ENCODE measurements at places on chromosomes 6 and 20. TPM values are rescaled to one million over a fixed set of nuclear protein-coding genes. Genes with fewer than 3 reads are reported as not detected.

SLC18B1 gene
- 17.1 TPM for total RNA-seq

DNA sequence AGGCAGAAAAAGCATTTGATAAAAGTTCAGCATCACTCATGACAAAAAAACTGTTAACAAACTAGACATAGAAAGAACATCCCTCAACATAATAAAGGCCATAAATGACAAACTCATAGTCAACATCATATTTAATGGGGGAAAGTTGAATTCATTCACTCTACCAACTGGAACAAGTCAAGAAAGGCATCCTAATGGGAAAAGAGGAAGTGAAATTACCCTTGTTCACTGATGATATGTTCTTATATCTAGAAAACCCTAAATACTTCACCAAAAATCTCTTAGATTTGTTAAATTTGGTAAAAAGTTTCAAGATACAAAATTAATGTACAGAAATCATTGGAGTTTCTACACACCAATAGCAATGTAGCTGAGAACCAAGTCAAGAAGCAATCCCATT lies 48.9 kb downstream of the GGTLC1 start:
- DNase-seq: no peak

DNA sequence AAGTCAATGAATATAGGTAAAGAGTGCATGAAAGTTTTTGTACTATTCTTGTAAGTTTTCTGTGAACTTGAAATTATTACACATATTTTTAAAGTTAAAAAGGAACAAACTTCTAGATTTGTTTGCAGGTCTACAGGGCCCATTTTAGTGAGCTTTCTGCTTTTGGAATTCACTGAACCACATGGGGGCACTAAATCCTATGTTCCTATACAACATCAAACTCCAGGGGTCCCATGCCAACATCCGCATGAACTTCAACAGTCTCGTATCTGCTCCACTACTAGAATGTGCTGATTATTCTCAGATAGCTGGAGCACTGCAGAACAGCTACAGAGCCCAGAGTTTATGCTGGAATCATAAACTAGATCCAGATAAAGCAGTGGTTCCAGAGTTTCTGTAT lies 347.9 kb upstream of the SPTLC3 start:
- no peak for DNase-seq

GNL1 gene
- 35.2 TPM for total RNA-seq

DNA sequence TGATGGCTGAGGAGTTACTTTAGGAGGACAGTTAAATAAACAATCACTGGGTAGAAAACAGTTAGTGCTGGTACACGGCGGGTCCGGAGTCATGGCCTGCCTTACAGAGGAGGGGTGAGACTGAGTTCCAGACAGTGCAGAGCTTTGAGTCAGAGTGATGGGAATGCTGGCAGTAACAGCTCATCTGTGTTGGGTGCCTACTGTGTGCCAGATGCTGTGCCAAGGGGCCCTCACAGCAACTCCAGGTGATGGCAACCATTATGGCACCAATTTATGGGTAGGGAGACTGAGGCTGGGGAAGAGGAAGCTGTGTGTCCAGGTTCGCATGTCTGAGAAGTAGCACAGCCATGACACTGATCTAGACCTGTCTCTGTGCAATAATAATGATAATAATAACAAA lies 132.6 kb downstream of the CEBPB start:
- DNase-seq: no peak
